ENCODE measurements at places on chromosomes 5 and 9. TPM values are rescaled to one million over a fixed set of nuclear protein-coding genes. Genes with fewer than 3 reads are reported as not detected.

FAM151B gene
- 1.1 TPM for polyA plus RNA-seq

CER1 gene
- not detected for polyA plus RNA-seq

AMBP gene
- 0.16 TPM for polyA plus RNA-seq

GPX8 gene
- 4.2 TPM for polyA plus RNA-seq

CCNJL gene
- 0.89 TPM for polyA plus RNA-seq

GABRB2 gene
- polyA plus RNA-seq, result 0.27 TPM

ANAPC2 gene
- 27.5 TPM for polyA plus RNA-seq

GMCL2 gene
- polyA plus RNA-seq, result not detected
